NCI-H526 (cell line): ENCODE measurements at places on chromosomes 7 and 10.

DNA sequence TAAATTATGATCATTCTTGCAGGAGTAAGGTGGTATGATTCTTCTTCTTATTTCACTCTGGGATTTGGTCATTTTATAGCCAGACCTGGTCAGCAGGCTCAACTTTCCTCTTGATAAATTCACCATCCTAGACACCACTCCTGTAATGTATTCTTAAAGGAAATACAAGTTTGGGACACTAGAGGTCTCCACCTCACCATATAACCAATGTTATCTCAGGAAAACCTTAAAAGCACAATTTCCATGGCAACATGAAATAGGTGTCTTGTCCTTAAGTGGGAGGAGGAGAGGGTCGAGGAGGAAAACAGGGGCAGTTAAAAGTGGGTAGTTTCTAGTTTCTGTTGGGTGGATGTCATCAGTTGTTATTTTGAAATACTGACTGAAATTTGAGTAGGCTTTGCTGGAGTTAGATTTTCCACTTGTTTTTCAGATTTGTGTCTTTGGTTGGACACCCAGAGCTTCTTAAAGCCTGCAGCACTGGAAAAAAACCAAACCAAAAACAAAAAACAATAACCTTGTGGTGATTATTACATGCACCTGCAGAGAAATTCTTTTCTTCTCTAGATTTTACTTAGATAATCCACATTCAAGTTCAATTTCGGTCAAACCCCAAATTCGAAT, 163.1 kb downstream of the PRKCQ start:
- peak; percentile 21 for DNase-seq

GRCh38 chr10:91632671-91633550, at the start of gene PPP1R3C:
Gene PPP1R3C (minus strand): TSS chr10:91633071. CDS start chr10:91632969, 102 bp downstream.
- peak; percentile 20 for DNase-seq

DNA sequence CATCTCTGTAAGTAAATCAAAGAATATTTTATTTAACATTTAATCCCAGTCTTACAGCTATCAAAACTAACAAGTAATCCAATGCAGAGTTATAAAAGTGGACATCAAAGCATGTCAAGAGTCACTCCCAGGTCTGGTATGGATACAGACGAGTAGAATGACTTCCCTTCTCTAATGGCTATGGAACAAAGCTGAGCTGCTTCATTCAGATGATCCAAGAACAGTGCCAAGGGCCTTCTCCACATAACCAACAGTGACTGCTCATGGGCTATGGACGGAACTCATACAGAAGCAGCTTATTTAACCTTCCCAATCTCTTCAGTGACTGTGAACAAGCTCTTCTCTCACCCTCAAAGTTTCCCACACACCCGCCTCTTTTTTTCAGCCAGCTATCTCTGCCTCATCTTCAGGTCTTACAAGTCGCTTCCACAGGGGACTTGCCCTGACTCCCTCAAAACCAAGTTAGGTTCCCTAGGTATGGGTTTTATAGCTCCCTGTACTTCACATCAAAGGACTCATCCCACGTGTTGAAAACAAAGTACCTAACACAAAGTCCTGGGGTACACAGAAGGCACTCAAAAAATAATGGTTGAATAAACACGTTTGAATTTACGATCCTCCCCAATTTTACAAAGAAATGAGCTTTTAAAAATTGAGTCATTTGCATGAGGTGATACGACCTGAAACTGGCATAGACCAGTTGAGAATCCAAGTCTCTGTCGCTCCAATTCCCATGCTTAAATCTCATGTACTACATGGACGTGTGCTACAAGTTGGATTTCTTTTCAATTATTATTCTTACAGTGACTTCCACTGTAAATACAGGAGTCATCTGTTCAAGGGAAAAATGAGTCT, 3.1 kb downstream of the USP6NL start:
- no peak for DNase-seq

DNA sequence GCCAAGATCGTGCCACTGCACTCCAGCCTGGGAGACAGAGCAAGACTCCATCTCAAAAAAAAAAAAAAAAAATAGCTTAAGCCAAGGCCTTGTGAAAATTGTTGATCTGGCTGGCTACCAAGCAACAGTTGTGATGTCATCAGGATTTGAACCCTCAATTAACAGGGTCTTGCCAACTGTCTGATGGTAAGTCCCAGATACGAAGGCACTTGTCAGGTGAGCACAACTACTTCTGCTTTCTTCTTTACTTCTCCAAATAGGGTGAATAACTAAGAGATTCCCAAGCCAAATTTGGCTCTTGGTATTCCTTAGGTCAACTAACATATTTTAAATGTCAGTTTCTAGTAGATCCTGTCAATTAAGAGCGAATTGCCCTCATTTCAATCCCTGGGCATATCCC, 47.4 kb downstream of the ANKRD61 start:
- no peak for DNase-seq

- no peak for DNase-seq
Observed at GRCh38 chr7:91047636-91048035, 216.6 kb upstream of the FZD1 start.

DNA sequence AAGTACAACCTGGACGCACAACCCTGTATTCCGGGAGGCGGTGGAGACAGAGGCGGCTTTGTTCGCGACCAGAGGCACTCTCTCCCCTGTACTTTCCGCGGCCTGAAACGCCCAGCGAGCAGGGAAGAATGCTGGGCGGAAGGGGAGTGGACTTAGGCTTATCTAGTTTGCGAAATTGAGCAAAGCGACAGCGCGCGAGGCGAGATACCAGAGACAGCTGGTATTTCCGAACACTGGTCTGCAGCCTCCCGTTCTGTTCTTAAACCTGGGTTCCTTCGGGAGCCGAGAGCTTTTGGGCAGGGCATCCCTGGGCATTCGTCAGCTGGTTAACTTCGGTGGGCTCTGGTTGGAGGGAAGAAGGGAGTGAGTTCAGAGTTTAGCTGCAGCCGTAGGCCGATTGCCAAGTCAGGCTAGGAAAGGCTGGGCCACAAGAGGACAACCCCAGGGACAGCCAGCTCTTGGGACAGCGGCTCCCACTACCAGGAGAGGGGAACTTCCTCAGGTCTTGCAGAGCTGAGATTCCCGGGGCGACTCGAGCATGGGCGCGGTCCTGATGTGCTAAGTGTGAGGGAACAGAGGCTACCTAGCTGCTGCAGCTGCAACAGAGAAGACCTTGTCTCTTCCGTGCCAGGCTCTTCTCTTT, 3.9 kb downstream of the HMX3 start:
- DNase-seq, result peak; percentile 81

- DNase-seq, result no peak
Observed at GRCh38 chr10:62561151-62561550, 187.0 kb downstream of the ZNF365 start.

DNA sequence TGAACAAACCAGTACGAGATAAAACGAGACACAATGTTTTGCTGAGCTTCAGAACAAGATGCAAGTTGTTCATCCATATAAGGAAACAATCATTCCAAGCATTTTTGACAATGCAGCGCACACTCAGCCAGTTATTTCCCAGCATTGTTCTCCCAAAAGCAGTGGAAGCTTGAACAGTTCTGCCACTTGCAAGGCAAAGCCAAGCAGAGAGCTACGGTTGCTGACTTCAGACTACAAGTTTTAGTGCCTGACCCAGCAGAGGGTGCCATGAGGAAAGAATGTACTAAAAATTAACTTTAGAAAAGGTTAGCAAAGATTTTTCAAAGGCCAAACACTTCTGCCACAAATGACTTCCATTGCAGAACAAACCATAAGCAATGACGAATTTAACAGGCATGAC, 152.5 kb downstream of the SLC25A13 start:
- no peak for DNase-seq

GRCh38 chr10:80664071-80664680, 126.5 kb downstream of the SH2D4B start:
- peak; percentile 73 for DNase-seq

GRCh38 chr7:77415476-77415822, 700 bp downstream of the GSAP start:
- DNase-seq, result peak; percentile 71

DNA sequence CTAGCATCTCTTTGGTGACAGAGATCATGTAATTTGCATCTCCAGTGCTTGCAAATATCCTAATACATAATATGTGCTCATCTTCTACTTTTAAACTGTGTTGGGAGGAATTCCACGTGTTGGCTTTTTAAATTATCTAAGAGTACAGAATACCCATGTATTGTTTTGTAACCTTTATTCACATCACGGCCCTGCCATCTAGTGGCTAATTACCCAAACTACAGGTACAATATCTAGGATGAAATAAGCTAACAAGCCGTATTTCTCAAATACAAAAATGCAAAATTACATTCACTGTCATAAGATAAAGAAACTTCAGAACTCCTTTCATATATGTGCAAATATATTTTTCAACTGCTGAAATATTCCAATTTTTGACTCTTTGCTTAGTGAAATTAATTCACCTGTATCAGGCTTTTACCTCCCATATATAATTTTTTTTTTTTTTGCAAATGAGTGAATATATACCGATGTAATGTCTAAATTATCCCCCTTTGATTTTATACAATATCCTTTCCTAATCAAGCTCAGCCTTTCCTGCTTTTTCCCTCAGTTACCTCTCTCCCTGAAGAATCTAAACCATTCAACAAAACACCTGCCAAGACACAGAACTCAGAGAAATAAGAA, 30.3 kb upstream of the LSM8 start:
- DNase-seq, result no peak

DNA sequence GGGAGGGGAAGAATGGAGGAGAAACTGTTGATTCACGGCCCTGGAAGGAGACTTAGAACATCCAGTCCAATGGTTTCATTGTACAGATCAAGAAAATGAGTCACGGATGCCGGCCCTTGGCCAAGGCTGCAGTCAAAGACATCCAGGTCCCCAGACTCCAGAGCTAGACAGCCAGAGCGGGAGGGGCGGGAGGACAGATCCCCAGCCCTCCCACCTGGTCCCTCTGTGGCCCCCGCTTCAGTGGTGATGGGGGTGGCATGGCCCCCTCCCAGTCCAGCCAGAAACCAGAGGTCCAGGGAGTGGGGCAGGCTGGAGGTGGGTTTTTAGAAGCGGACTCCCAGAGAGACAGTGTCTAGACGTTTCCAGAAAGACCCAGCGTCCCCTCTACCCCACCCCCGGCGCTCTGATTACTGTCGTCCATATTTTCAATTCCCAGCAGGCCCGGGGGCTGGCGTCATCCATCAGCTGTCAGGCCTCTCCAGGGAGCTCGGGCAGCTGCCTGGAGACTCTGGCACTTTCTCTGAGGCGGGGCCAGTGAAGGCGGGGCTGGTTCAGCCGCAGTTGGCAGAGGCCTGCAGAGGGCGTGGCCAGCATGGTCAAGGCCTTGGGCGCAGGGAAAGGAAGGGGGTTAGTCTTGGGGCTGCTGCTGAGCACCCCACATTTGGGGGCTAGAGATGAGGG, 8.0 kb upstream of the HSPB1 start:
- peak; percentile 75 for DNase-seq

- DNase-seq, result no peak
Observed at GRCh38 chr10:88186335-88186734, 322.9 kb downstream of the PTEN start.

DNA sequence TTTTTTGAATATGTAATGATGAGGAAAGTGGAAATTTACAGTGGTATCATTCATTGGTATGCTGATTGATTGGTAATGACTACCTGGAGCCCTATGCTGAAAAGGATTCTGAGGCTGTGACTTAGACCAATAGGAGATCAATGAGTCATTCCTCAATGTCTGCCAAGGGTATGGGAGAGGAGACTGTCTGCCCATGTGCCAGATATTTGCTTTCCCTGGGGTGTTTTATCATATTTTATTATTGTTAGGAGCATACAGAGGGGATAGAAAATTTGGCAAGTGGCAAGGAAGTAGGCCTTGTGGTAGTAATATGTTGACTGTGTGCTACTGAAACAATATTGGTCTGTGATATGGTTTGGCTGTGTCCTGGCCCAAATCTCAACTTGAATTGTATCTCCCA, 54.8 kb downstream of the ASAH2B start:
- no peak for DNase-seq

- no peak for DNase-seq
Observed at GRCh38 chr7:71145906-71146901, 14.3 kb downstream of the GALNT17 start.

- no peak for DNase-seq
Observed at GRCh38 chr10:60006062-60006461, 99.7 kb upstream of the CCDC6 start.

DNA sequence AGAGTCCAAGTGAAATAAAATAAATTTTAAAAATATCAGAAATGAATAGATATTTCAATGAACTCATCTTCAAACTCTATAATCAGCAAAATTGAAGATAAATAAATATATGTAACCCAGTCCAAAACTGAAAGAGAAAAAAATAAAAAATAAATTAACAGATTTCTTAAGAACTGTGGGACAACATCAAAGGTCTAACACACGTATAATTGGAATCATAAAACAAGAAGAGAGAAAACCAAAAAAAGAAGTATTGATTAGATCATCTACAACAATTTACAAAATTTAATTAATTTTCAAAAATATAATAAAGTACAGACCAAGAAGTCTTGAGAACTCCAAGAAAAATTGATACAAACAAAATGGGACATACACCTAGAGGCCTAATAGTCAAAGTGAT, 625.8 kb upstream of the SORCS1 start:
- DNase-seq, result no peak

- no peak for DNase-seq
Observed at GRCh38 chr10:23362069-23362830, 17.7 kb upstream of the C10orf67 start.

GRCh38 chr7:6340241-6340640, 67.8 kb upstream of the CYTH3 start:
- no peak for DNase-seq

DNA sequence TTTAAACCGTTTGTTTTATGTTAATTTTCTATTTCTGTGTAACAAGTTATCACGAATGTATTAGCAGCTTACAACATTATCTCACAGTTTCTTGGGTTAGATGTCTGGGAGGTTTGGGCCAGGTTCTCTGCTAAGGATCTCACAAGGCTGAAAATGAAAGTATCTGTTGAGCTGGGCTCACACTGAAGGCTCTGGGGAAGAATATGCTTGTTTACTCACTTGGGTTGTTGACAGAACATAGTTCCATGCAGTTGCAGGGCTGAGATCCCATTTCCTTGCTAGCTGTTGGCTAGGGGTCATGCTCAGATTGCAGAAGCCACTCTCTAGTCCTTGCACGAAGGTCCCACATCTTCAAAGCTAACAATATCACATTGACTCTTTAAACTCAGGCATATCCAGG, 266.6 kb upstream of the GNAI1 start:
- no peak for DNase-seq

DNA sequence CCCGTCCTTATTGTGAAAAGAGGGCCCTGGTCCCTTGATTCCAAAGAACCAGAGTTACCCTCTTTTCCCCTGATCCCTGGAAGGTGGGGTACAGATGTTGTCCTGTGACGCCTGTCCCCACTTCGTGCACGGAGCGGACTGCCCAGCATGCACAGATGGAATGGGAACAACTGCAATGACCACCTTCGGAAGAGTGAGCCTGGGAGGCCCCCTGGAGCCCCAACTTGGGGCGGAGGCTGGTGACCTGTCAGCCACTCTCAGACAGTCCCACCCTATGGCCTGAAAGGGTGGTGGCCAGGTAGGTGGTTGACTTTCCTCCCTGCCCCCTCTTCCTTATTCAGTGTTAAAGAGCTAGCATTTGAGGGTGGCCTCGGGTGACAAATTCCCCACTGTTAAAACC, 196.6 kb upstream of the GALNT17 start:
- DNase-seq, result no peak
